ENCODE measurements at places on chromosomes 1 and 21.

DNA sequence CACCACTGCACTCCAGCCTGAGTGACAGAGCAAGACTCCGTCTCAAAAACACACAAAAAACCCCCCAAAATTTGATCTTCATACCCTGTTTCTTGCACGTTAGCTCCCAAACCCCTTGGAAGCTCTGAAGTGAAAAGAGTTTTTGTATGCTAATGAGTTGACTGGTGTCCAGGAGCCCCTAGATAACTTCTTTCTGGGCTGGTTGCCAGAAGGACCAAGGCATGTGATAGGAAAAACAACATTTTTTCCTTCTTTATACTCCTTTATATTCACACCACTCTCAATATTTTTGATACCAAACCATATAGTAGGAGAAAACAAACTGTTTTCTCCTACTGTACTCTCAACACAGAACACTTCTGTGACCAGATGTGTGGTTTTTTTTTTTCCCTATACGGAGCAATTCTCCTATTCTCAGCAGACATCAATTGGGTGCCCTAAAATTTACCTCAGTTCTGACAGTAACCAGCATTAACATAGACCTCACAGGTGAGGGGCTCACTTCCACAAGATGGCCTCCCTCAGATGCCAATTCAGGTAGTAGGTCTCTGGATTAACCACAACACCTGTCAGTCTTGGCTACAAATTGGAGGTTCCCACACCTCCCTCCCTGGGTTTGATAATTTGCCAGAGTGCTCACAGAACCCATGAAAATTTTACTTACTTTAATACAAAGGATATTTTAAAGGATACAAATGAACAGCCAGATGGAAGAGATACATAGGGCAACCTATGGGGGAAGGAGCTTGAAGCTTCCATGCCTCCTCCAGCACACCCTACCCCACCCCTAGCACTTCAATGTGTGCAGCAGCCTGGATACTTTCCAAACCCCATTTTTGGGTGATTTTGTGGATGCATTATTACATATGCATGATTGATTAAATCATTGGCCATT, 25.6 kb downstream of the ZYG11B start:
- DNase-seq = no peak

DNA sequence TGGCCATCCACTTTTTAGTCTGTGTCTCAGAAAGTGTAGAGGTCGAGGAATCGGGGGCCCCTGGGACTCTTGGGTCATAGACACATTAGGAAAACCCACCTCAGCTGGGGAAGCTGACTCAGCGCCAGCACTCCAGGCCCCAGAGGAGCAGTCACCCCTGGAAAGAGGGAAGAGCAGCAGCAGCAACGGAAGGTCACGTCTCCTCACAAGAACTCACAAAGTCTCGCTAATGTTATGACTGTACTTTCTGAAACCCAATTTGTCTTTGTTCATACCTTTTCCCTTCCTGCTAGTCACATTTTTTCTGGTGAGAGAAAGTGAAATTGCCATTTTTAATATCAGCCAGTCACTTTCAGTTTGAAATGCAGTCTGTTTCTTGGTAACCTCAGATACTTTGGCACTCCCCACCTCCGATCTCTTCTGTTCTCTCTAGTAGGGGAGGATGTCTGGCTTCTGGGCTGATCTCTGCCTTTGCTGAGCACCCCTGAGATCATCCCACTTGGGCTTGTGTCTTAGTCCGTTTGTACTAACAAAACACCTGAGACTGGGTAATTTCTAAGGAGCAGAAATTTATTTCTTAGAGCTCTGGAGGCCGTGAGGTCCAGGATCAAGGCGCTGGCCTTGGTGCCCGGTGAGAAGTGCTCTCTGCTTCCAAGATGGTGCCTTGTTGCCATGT, 6.0 kb upstream of the NLRP3 start:
- DNase-seq = no peak

GRCh38 chr1:207875532-207875931, 35.4 kb downstream of the CD34 start:
- DNase-seq = no peak

- no peak for DNase-seq
Measured at GRCh38 chr1:3073489-3074296, 4.7 kb downstream of the PRDM16 start.

GRCh38 chr1:218699421-218699820, 354.3 kb downstream of the TGFB2 start:
- no peak for DNase-seq

- no peak for DNase-seq
Measured at GRCh38 chr1:231446138-231446537, 24.1 kb upstream of the EGLN1 start.

GRCh38 chr1:87786861-87787545, 458.3 kb downstream of the LMO4 start:
- no peak for DNase-seq

GRCh38 chr1:99726818-99727217, 39.6 kb downstream of the FRRS1 start:
- DNase-seq = no peak

- peak; percentile 61 for DNase-seq
Measured at GRCh38 chr1:869499-870244, 54.1 kb upstream of the SAMD11 start.

- DNase-seq = no peak
Measured at GRCh38 chr1:91754348-91754747, 131.6 kb downstream of the TGFBR3 start.

Data from gastrocnemius medialis (tissue), 4 donors.